CD4-positive, alpha-beta T cell treated with Interleukin-21 for 1 hour (primary cell): ENCODE measurements at places on chromosomes 2 and 18.

GRCh38 chr2:69628325-69629021 is 15.1 kb downstream of the AAK1 start:
- no peak for DNase-seq

GRCh38 chr2:195820867-195821565 is 164.0 kb downstream of the SLC39A10 start:
- DNase-seq: no peak

DNA sequence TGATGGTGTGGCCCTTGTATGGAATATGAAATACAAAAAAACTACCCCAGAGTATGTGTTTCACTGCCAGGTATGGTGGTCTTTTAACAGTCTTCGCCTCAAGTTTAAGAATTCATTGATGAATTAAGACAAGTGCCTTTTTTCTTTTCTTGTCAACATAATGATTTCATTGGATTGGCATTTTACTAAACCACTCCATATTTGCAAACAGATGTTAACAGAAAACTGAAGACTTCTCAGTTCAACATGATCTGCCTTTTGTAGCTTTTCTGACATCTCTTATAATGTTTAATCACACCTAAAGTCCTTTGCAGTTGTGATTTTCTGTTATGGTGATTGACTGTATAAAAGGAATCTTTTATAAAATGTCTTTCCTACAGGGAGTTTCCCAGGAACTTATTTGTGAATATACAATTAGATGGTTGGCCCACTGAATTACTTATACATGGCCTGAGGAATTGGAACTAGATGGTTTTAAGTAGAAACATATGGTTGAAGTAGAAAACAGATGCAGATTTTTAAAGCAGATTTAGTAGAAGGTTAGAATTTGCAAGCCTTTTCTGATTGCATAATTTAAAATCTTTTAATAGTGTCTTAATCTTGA is 39.7 kb downstream of the DYNC1I2 start:
- no peak for DNase-seq

- no peak for DNase-seq
These were observed 161.7 kb upstream of the SIX3 start for GRCh38 chr2:44779793-44780192.

GRCh38 chr2:201194097-201194496 is 11.2 kb downstream of the CASP10 start:
- DNase-seq: peak; percentile 50

DNA sequence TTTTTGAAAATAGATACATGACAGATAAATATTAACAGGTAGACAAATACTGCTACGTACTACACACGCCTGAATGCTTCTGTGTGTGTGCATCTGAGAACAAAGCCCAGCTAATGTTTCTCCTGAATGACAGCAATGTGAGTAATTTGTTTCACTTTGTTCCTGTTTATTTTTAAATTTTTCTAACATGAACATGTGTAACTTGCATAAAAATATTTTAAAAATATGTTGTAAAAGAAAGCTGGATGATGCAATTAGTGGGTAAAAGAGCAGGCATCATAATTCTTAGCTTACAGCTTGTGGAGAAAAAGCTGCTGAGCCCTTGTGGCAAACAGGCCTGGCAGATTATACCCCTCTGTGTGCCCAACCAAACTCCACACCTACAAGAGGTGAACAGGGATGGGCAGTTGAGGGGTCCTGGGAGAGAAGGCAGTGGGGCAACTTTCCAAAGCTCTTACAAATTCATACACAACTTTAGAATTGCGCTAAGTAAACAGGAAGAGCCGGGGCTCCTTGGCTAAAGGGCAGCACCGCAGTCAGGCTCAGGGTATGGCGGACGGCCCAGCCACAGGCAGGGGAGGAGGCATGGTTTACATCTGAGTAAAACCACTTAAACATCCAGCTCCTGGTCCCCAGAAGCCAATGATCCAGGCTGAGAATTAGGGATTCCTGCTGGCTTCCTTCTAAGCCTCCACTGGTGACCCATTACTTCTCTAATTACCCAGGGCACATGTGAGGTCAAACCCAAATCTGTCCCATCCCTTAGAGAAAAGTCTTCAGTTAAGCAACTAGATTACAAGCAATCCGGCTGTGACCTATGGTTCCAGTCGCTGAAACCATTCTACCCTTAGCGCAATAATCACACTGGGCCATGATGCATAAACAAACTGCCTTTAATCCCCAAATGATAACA is 14.0 kb downstream of the PXDN start:
- no peak for DNase-seq

DNA sequence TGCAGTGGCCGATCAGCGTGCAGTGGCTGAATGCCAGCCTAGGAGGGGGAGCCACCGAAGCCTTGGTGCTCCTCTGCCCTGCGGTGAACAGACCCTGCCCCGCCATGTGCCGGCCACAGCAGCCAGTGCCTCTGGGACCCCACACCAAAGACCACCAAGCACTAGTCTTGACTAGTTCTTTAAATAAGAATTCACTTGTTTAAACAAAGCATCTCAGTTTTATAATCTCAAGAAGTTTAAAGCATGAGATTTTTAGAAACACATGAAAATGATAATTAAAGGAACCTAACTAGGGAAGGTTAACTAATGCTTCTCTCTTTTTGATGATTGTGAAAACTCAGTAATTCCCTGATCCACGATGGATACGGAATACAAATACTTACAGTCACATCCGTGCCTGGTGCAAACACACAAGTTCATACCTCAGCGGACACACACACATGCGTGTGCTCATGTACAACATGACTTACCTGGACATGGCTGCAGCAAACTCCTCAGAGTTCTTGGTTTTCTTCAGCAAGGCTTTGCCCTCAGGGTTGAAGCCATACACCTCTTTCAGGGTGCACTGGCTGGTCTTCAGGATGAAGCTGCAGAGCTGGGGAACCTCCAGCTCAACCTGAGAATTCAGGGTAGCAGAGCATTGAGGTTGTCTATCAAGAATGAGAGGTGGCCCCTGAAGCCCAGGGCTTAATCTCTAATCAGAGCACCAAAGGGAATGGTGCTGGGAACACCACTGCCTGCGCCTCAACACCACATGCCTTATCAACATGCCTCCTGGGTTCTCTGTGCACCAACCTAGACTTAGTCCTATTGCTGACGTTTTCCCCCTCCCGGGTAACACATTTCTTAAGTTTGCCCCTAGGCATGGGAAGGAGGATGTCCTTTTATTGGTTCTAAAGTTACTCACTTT is 3.1 kb downstream of the APOB start:
- DNase-seq: no peak

DNA sequence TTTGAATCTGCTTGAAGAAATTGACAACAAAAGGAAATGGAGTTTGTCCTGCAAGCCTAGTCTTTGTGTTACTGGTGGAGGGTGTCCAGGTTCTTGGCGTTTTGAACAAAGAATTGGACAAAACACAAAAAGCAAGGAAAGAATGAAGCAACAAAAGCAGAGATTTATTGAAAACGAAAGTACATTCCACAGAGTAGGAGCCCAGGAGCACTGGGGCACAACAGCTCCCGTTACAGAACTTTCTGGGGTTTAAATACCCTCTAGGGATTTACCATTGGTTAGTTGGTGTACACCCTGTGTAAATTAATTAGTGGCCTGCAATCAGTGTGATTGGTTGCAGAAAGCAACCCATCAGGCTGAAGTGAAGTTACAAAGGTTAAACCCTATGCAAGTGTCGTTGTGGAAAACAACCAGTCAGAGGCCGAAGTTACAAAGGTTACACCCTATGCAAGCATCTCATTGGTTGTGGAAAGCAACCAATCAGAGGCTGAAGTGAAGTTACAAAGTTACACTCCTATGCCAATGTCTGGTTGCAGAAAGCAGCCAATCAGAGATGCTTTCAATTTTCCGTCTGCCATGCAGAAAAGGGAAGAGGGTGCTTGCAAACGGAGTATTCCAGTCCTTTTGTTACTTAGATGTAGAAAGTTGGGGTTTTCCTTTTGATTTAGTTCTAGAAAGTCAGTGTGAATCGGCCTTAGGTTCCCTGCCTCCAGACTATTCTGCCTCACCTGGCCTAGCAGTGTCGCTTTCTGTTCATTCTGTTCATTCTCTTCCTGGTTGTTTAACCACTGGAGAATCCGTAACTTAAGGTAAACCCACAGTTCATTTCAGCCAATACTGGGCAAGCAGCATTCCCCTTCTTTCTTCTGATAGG is 47.6 kb upstream of the PTH2R start:
- no peak for DNase-seq

DNA sequence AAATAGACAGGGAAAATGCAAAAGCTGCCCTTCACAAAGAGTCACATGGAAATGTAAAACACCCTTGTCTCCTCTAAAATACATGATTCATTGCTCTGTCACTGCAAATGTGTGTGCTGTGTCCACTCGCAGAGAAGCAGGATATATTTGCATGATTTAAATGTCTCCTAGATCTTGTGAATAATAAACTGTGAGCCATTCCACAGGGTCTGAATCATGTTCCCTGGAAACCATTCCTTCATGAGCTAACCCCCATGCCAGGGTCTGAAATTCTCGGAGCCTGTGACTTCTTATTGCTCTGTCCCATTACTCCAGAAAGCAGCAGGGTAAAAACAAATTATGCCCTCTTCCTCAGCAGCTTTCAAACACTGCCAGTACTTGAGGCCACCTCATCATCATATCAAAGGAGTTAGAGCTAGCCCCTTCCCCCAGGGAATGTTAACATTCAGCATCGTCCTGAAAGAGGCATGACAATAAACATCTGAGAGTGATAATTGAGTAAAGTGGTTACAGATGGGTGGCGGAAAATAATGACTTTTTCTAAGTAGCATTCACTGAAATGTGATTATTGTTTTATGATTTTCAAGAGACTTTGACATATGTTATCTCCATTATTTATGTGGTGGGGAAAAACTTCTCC is 11.7 kb upstream of the CNGA3 start:
- DNase-seq: no peak

DNA sequence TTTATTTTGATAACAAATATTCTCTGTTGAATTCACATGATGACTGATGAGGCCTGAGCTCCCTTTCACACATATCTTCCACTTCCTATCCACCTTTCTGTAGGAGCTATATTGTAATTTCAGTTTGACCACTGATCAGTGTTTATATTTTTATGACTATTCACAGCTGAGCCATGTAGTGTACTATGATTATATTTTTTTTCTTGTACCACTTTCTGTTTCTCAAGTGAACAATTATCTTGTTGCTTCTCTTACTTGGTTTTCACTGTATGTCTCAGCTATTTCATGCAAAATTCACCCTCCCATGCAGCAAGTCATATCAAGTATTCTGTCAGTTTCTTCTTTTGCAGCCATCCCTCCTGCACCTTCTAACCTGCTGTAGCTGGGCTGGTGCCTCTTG is 78.4 kb downstream of the TMEM247 start:
- DNase-seq: no peak

DNA sequence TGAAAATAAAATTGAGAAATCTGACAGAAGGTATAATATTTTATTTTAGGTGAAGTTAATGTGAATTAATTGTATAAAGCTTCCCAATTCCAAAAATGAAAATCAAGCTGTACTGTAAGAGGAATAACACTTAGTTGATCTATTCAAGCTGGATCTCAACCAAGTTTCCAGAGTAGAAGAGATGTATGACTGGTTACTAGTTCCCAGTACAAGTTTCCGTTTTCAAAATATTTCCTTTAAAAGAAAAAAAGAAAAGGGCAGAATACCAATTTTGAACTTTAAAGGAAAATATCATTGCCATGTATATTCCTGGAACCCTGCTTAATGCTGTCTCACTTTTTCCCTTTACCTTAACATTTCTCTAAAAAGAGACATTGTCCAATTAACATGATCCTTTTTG is 308.5 kb downstream of the IRS1 start:
- no peak for DNase-seq

- peak; percentile 89 for DNase-seq
These were observed 23.4 kb upstream of the TANK start for GRCh38 chr2:161136696-161137324.

- DNase-seq: no peak
These were observed 71.8 kb downstream of the CMPK2 start for GRCh38 chr2:6793913-6794312.

DNA sequence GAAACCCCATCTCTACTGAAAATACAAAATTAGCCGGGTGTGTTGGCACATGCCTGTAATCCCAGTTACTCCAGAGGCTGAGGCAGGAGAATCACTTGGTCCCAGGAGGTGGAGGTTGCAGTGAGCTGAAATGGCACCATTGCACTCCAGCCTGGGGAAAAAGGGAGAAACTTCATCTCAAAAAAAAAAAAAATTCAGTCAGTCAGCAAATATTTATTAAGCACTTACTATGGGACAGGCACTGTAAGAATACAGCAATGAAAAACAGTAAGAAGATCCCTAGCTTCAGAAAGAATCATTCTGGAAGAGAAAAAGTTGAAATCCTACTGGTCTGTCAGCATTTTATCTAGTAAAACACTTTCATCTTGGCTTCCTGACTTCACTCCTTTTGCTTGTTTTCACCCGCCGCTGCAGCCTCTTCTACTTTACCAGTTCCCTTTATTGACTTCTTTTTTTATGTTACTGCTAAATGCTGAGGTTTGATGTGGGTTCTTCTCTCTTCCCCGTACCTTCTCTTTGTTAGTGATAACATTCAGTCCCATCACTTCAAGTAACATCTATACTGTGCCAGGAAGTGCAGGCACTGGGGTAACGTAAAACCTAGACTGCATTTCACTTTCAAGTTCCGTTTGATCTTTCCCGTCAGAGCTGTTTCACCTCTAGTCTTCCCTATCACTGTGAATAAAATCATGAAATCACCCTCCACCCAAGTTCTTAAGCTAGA is 10.8 kb upstream of the TAF4B start:
- DNase-seq: peak; percentile 78

GRCh38 chr2:74050151-74050550 is 65.4 kb downstream of the TET3 start:
- DNase-seq: no peak

GRCh38 chr18:55499526-55499925 is 88.5 kb downstream of the TCF4 start:
- no peak for DNase-seq

- no peak for DNase-seq
These were observed 260.4 kb upstream of the SP5 start for GRCh38 chr2:170454471-170455372.

DNA sequence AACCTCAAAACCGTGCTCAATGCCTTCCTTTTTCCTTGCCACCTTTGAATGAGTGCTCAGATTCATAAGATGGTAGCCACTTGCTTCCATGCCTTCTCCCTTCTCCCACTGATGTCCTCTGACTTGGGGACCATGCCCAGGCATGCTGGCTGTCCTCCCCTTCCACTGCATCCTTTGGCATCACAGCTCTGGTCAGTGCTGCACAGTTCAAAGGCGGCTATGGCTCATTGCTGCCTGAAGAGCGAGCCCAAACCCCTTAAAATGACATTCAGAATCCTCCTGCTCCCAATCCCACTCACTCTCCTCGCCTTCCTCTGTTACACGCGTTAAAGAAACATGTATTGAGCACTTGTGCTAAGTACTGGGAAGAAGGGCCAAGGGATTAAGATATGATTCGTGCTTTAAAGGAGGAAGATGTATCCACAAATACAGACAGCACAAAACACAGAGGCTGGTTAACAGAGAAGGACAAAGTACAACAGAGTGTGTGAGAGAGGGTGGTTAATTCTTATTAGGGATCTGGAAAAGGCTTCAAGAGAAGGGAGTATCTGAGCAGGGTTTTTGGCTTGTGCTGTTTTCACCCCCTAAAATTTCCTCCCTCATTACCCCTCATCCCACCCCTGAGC is 81.8 kb downstream of the CERKL start:
- no peak for DNase-seq
